CD4-positive, alpha-beta T cell treated with Interleukin-17A for 4 hours (primary cell): ENCODE measurements at places on chromosomes 16 and 17.

DNA sequence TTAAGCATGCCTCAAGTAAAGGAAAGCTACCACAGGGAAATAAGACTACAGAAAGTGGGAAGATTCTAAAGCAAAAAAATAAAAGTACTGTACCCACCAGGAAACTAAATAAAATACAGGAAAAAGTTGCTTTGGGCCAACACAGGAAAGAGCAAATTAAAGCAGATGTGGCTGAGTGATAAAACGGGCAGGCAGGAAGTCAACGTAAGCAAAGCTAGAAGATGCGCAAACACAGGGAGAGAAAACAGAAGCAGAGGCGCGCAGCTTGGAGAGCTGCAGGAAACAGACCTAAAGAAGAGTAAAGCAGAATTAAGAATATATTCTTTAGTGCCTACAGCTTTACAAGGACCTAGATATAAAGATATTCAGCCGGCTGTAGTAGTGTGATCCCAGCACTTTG lies 21.7 kb downstream of the USP36 start:
- peak; percentile 71 for DNase-seq

- no peak for DNase-seq
Measured at GRCh38 chr17:64003526-64004121, 5.5 kb downstream of the PRR29 start.

DNA sequence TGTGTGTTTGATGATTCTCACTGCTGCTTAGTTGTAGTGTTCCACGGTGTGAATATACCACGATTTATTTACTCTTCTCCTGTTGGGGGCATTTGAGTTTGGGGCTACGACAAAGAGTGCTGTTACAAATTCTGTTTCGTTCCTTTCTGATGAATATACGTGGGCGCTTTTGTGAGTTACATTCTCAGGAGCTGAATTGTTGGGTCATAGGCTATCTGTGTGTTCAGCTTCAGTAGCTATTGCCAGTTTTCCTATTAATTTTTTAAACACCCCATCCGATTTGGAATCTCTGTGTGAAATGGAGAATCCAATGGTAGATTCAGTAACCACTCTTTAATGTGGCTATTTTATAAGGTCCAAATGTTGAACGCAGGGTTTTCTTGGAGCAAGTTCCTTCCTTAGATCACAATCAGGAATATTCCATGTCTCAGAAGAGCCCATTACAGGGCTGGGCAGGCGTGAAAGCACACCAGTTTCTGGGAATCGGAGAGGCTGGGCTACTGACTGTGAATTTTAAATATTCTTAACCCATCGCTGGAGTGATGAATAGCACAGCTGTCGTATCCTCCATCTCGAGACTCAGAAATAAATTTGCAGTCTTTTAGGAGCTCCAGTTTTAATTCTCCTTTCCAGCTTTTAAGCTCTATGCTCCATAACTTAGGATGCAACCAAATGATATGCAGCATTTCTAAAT lies 115.9 kb downstream of the PITPNC1 start:
- DNase-seq: no peak

- no peak for DNase-seq
Measured at GRCh38 chr16:82344157-82344556, 174.1 kb upstream of the MPHOSPH6 start.

- DNase-seq: peak; percentile 45
Measured at GRCh38 chr17:64420143-64420670, 28.7 kb upstream of the MILR1 start.

- DNase-seq: no peak
Measured at GRCh38 chr16:30397776-30398660, 2.8 kb downstream of the ZNF48 start.

- DNase-seq: no peak
Measured at GRCh38 chr16:10926094-10926493, 16.2 kb downstream of the DEXI start.

DNA sequence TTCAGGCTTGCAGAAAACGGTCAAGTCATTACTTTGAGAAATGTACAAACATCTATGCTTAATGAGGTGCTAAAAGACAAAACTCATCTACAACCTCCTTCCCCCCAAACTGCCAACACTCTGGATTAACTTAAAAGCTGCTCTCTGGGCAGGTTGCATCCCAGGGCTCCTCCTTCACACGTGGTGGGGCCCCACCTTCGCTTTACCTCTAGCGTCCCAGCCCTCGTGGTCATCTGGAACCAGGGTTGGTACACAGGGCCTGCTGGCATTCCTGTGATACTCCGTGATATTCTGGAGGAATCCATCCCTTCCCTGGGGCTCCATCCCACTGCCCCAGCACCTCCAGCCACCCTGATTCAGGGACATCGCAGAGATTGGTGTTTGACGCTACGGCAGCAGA lies 4.8 kb downstream of the METRNL start:
- DNase-seq: no peak

DNA sequence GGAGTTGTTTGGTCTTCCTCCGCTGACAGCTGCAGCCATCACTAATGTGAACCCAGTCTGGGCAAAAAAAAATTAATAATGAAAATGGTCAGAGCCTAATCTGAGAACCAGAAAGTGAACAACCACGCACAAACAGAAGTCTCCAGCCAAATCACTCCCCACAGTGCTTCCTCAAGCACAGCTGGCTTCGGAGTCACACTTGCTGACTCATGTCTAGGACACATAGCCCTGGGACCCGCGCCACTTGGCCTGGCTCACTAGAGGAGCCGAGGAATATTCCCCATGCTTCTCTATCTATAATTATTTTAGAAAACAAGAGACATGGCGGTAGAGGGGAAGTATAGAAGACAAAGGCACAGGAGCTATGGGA lies 109.1 kb downstream of the ZFHX3 start:
- no peak for DNase-seq

DNA sequence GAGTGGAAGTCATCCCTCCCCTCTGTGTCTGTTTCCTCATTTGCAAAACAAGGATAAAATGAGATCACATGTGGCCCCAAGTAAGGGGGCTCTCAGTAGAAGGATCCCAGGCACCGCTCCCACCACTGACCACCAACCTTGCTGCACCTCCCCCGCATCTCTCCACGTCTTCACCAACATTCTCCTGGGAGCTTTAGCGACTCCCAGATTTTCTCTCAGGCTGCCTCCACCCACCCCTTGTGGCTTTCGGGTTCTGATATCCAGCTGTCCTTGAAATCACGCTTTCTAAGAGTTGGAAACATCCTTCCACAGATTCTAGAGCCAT lies 16.4 kb upstream of the NTN1 start:
- no peak for DNase-seq

DNA sequence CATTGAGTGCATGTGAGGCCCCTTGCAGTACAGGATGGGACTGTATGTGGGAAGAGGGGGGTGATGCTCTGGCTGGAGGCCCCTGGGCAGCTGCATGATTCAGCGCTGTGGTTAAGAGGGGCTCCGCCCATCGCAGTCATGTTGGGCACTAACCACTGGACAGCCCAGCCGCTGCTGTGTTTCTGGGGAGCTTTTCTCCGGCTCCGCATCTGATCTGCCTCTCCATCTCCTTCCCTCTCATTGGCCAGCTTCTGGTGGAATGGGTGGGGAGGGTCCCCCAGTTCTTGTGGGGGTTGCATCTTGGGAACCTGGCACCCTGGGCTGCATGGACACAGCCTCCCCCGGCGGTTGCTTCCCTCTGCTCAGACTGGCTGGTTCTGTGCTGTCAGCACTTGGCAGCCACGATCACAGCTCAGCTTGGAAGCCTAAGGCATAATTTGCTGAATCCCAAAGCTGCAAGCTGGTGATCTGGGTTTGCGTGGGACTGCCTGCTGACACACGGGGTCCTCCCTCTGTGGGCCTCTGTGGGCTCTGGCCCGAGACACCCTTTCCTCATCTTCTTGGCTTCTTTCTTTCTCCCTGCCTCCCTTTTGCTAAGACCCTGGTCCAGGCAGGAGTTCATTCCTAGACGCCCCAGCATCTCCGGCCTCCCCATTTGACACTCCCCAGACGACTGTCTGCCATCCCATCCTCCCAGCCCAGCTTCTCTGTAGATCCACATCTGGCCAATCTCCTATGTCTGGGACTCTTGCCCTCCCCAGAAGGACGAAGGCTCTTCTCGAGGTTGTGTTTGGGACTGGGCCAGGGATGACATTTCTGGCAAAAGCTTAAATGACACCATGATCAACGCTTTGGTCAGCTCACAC lies 168.3 kb downstream of the SEC14L1 start:
- DNase-seq: no peak

DNA sequence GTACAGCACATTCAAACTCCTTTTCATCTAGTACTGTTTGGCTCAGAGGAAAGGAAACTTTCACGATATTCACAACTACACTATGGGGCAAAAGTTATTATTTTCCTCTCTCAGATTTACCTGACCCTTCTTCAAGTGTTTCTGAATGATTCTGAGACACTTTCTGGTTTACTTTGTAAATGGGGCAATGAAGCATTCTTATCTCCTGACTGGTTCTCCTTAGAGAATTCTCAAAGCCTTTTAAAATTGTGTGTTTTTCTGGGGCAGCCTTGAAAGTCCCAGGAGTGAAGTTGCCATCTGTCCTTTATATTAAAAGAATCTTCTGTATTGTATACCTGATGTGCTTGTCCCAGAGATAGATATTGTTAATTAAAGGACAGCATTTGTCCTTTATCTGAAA lies 264.9 kb downstream of the FTO start:
- no peak for DNase-seq
